H1 (cell line): ENCODE measurements at places on chromosomes 3 and 15. TPM values are rescaled to one million over a fixed set of nuclear protein-coding genes. Genes with fewer than 3 reads are reported as not detected.

GRCh38 chr3:149512073-149512782 lies 37.7 kb downstream of the TM4SF4 start:
- no peaks in the 10 kb centered on the region for H3K27me3 ChIP-seq
- no peak overlapping the region for H3K27ac ChIP-seq
- DNase-seq = peak; percentile 72
- no peaks in the 10 kb centered on the region for H3K36me3 ChIP-seq
- H3K4me1 ChIP-seq = no peaks in the 10 kb centered on the region

DNA sequence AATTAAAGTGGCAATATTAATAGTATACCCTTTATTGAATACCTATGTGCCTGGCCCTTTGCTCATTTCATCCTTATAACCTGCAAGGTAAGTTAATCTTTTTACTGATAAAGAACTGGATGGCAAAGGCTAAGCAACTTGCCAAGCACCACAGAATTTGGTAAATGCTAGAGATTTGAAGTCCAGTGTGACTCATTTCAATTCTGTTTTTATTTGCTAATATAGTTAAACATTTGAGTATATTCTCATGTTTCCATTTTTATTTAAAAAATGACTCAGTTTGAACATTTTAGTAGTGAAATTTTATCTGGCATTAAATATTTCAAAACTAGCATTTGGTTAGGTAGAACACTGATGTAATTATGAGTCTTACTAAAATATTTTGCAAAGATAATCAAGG lies 11.3 kb downstream of the PFN2 start:
- no peak for DNase-seq
- H3K27ac ChIP-seq = no peak overlapping the region
- peaks cover 36% of the 10 kb centered on the region; the same call in 1 of the 2 replicates for H3K36me3 ChIP-seq
- peaks cover 2% of the 10 kb centered on the region for H3K4me1 ChIP-seq
- H3K4me3 ChIP-seq = no peak overlapping the region

The TRPM1 gene
- not detected in 2 replicates for total RNA-seq

GRCh38 chr3:58416191-58416590 lies 17.4 kb downstream of the PDHB start:
- no peak overlapping the region for H3K4me3 ChIP-seq
- H3K27me3 ChIP-seq = no peaks in the 10 kb centered on the region
- H3K4me1 ChIP-seq = 0 out of 2 replicates have a peak, but pooled peaks cover 4% of the 10 kb centered on the region
- H3K27ac ChIP-seq = no peak overlapping the region

The HDC gene
- total RNA-seq = 0.22 TPM in 1 of 2 replicates, not detected in the other

GRCh38 chr15:58393241-58393662 lies 38.5 kb upstream of the LIPC start:
- no peak overlapping the region for H3K4me3 ChIP-seq
- no peaks in the 10 kb centered on the region for H3K27me3 ChIP-seq
- no peak for DNase-seq
- no peak overlapping the region for H3K27ac ChIP-seq
- H3K36me3 ChIP-seq = no peaks in the 10 kb centered on the region
- H3K4me1 ChIP-seq = no peaks in the 10 kb centered on the region

GRCh38 chr15:67156834-67157233 lies 91.4 kb downstream of the SMAD3 start:
- no peak overlapping the region for H3K4me3 ChIP-seq
- no peak overlapping the region for H3K27ac ChIP-seq
- no peaks in the 10 kb centered on the region for H3K36me3 ChIP-seq
- no peak for DNase-seq
- H3K4me1 ChIP-seq = peaks cover 10% of the 10 kb centered on the region
- no peaks in the 10 kb centered on the region for H3K27me3 ChIP-seq
